Stimulated activated CD4-positive, alpha-beta T cell treated with anti-CD3 and anti-CD28 coated beads, Interleukin-2, amount 100 ng/mL, for 48 hours (primary cell): ENCODE measurements at places on chromosomes 16 and 17.

GRCh38 chr17:42311240-42312034, 23.1 kb downstream of the STAT5A start:
- no peak for DNase-seq

GRCh38 chr16:4923853-4924252, 13.1 kb downstream of the PPL start:
- DNase-seq: no peak

GRCh38 chr17:18262111-18262510, 1.6 kb downstream of the MIEF2 start:
- DNase-seq: no peak

GRCh38 chr16:49637933-49638672, 217.8 kb downstream of the ZNF423 start:
- DNase-seq: no peak

- no peak for DNase-seq
Measured at GRCh38 chr16:1308036-1308976, 1.1 kb upstream of the UBE2I start.

DNA sequence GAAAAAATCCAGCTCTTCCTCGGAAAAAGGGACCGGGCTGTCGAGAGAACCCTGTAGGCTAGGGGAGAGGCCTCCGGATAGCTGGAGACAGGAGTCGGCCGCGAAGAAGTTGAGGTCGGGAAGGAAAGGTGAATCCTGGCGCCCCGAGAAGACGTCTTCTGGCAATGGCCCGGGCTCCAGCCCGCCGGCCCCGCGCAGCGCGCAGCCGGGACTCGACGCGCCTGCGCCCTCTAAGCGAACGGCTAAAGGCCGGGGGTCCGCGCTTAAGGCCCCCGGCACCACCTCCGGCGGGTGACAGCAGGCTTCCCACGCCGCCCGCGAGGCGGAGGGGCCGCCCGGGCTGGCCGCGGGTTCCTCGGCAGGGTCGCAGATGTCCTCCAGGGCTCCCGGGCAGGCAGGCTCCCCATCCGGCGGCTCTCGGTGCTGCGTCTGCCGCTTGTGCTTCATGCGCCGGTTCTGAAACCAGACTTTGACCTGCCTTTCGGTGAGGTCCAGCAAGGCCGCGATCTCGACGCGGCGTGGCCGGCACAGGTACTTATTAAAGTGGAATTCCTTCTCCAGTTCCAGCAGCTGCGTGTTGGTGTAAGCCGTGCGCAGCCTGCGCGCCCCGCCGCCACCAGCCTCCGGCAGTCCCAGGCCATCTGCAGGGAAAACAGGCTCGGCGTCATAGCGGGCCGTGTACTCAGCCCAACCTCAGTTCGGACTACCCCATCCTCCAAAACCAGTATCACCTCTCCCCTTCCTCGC, 1.6 kb downstream of the HOXB2 start:
- DNase-seq: peak; percentile 44

DNA sequence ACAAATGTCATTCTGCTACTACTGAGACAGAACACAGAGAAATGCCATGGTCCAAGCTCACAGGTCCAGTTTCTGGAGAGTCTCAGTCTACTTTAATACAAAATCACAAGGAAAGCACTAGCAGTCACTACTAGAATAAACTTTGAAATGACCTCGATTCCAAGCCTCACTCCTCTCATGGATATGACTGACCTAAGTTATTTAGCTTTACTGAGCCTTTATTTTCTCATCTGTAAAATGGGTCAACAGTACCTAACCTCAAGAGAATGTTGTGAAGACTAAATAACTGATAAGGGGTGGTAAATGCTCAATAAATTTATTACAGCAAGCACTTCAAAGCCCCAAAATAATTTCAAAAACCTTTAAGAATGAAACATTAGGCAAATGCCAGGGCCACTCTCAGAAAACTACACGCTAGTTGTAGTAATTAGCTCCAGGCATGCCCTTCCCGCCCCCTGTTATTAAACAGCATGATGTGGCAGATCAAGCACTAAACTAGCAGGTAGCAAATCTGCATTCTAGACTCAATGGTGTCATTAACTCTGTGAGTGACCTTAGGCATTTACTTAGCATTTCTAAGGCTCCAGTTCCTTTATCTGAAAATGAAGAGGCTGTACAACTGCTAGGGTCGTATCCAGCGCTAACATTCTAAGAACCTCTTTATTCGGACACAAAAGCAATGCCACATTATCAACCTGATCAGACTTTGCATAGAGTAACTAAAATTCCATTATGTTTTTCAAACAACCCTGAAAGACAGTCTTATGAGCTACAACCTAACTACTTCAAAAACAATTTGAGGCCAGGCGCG, 8.4 kb downstream of the GSPT1 start:
- no peak for DNase-seq
